ENCODE measurements at places on chromosomes 12 and 14.

DNA sequence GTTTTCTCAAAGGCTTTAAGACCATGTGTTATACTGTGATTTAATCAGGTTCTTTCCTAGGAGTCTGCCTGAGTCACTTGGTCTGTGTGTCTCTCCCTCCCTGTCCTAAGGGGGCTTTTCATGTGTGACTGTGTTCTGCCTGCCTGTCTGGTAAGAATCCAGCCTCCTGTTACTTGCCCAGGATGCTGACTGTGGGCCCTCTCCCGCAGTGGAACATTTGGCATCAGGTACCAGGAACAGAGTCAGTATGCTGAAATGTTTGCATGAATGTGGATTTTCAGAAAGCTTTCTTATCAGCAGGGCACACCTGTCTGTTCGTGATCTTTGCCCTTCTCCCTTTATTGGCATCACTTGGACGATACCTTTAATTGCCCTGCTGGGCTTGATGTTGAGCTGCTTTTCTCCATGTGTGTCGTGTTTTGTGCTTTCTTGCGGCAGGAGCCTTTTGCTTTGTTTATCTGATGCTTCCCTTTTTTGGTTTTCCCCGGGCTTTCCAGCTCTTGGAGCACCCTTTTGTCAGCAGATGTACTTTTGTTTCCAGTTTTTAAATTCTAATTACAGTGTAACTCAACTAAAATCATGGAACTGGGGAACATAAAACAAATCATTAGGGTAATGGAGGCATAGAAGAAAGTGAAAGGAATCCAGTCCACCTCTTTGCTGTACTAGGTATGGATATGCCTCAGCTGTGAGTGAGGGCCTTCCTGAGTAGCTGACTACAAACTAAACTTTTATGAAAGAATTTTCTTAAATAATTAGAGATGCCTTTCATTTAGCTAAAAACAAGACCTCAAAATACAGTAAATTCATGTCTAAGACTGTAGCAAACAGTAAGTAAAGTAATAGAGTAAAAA is 72.5 kb downstream of the TRAF3 start:
- DNase-seq = peak; percentile 62

DNA sequence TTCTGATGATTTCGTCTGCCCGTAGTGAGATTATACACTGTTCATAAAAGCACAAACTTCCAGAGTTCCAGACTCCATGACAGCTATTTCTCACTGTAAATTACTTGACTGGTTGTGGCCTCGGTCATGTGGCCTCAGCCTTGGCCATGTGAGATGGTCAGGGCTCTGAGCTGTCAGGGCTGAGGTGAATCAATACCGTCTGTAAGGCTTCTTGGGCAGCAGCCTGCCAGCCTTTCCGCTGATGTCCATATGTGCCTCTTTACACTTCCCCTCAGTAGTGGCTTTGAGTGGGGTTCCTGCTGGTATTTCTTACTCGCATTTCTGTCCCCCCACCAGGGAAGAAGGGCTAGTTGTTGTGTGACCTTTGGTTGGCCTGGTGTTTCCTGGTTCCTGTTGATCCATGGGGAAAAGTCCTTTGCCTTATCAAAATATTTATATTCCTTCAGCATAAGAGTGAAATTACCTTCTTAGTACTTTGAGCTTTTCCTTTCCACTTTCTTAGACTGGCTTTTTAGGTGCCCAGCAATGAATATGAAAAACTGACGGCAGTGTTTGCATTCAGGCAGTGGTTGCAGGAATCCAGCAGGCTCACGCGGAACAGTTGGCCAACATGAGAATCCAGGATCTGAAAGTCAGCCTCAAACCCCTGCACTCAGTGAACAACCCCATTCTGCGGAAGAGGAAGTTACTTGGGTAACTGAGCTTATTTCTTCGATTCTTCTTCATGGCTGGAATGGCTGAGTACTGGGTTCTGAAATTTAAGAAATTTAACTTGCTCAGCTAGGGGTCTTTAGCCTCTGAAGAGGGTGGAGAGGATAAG is 46.1 kb downstream of the MAPKAPK5 start:
- no peak for DNase-seq

DNA sequence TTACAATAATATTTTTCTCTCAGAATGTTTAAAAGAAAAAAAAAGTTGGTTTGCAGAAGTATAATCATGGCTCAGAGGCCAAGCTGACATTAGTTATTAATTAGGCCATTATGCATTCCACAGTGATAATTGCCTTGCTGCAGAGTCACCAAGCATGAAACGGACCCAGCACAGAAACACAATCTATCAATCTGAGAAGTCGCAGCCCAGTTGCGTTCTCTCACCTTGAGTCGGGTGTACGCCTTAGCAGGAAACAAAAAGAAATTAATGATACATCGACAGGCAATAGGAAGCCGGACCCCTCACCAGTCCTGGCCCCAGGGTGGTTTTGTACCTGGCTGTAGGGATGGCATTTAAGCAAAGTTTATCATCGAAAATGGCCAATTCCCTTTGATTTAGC is 129.7 kb downstream of the PHETA1 start:
- DNase-seq = no peak

- no peak for DNase-seq
Measured at GRCh38 chr14:104132981-104133380, 5.4 kb upstream of the KIF26A start.

GRCh38 chr14:91866061-91866460 is 1.3 kb downstream of the TC2N start:
- DNase-seq = no peak

DNA sequence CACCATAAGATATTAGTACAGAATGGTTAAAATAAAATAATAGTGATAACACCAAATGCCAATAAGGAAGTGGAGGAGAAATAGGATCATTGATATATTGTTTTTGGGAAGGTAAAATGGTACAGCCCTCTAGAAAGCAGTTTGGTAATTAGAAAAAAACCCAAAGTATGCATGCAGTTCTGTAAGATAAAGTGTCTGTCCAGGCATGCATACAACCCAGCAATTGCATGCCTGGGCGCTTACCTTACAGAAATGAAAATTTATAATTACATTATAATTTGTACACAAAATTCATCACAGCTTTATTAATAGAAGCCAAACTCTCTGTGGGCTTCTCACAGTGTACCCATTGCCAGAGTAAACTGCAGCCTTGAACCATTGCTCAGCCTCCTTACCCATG is 124.7 kb downstream of the TTC6 start:
- DNase-seq = no peak

DNA sequence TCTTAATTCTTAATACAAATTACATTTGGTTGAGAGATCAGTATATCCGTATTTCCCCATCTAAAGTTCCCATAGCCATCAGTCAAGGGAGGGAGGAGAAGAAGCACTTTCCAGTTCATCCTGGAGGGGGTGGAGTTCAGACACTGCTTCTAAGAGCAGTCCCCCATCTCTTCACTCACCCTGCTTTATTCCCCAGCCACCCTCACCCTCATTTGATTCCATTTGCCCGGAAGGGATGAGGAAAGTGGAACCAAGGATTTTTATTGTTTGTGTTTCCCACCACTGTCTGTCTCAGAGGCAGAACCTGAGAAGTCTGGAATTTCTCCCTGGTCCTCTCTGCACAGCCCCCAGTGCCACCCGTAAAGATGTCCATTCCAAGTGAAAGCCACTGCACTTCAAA is 134.2 kb upstream of the HIF1A start:
- DNase-seq = no peak

GRCh38 chr12:54356951-54357356 is 7.3 kb downstream of the GPR84 start:
- no peak for DNase-seq

GRCh38 chr12:32312049-32312670 is 87.2 kb upstream of the FGD4 start:
- peak; percentile 51 for DNase-seq

DNA sequence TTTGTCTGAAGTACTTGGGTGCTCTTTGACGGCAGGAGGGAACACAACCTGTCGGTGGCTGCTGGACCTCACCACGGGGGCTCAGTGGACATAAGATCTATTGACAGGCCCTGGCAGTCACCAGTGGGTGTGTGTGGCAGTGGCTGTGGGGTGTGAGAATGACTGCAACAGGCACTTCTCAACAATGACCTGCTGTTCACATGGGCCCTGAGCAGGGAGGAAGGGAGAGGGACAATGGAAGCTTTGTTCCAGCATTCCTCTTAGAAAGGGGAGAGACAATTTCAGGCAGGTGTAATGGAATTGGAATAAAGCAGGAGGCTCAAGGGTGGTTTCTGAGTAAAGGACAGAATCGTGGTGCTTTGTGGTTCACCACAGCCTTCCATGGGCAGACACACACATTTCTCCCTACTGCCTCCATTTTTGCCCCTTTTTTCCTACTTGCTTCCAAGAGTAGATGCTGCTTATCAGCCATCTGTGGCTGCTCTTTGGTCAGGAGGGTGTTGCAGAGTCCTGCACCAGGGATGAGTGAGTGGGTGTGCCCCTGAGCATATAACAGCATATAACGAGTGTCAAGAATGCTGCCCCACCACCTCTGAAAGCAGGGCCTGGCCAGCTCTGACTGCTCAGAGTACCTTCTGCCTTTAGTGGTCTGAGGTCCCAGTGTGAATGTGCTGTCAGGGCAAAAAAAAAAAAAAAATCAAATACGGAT is 267.7 kb downstream of the RASSF9 start:
- DNase-seq = no peak

- DNase-seq = peak; percentile 9
Measured at GRCh38 chr12:67981287-67982162, 7.7 kb upstream of the IFNG-AS1 start.

GRCh38 chr12:58889557-58889956 is 30.7 kb downstream of the LRIG3 start:
- no peak for DNase-seq

GRCh38 chr12:95118138-95118787 is 44.8 kb upstream of the NR2C1 start:
- no peak for DNase-seq

DNA sequence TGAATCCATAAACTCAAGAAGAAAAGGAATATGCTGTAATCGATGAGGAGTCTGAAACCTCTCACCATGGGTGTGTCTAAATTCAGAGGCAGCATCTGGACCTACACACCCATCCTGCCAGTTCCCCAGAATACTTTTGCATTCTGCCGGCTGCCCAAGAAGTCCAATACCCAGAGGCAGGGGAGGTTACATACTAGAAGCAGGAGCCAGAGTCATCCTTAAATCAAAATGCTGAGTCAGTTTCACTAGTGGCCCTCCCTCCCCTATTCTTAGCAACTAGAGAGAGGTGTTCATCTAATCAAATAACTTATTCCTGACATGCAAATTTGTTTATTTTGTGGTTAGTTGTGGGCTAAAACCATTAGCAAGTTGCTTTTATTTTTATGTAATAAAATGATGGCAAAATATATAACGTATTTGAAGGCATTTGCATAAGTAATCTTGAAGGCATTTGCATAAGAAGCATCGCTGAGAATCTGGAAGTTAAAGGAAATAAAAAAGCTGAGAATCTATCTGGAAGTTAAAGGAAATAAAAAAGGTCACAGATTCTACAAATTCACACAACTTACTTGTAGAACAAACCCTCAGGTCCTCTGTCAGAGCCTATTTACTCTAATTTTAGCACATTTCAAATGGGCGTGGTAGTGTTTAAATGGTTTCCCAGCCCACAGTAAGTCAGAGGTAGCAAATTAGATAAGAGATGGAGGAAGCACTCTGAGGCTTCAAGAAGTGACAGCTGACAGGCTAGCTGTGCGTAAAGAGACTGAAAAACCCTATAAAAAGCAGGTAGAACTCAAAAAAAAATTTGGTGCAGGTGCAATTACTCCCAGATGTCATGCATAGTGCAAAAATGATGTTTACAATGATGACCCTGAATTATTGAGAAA is 7.8 kb downstream of the BHLHE41 start:
- DNase-seq = no peak

DNA sequence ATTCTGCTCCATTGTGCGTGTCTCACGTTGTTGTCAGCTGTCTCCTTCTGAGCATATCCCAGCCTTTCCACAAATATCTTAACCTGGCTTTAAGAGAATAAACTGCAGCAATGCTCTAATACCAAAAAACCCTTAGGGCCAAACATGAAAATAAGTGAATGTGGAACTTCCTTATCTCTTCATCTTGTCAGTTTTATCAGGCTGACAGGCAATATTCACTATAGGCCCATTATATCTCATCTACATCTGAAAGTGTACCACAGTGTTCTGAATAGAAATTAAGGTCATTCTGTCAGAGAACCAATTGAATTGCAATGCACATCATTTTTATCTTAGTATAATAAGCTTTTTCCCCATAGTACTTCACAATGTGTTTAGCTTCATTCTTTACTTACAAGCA is 933.1 kb upstream of the FBXO33 start:
- DNase-seq = no peak

DNA sequence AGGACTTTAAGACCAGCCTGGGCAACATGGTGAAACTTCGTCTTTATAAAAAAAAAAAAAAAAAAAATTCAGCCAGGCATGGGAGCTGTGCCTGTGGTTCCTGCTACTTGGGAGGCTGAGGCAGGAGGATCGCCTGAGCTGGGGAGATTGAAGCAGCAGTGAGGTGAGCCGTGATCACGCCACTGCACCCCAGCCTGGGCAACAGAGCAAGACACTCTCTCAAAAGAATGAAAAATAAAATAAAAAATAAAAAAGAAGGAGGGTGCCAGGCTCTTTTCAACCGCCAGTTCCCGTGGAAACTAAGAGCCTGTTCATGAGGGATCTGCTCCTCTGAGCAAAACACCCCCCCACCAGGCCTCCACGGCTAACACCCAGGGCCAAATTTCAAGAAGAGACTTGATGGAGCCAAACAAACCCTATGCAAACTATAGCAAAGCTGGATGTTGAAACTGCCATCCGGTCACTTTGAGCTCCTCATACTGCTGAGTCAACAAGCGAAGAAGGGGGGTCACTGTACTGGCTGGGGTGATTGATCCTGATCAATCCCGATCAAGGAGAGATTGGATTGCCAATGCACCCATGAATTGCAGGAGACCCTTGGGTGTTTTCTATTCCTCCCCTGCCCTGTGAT is 23.4 kb downstream of the DLK1 start:
- DNase-seq = no peak

DNA sequence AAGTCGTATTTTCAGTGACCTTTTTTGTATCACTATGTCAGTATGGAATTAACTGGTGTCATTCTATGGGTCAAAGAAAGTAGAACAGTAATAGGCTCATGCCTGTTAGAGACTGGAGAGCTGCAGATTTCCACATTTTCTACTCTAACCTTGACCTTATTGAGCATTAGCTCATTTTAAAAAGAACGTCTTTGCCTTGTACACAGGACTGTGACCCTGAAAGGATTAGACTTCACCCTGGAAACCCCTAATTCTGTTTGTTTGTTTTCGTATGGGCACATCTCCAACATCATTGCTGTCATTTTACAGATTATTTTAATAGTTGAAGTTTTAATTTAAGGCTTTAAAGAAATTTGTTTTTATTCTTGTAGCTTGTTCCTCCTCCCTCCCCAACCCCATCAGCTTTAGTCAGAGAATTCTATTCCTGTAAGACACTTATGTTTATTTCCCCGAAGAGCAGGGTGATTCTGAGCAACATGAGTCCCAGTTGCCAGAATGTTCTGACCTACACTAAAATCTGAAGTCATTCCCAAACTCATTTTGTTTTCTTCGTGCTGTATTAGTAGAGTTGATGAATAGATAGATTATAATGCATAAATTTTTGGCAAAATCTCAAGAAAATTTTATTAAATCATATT is 451.3 kb downstream of the FOXG1 start:
- DNase-seq = no peak

DNA sequence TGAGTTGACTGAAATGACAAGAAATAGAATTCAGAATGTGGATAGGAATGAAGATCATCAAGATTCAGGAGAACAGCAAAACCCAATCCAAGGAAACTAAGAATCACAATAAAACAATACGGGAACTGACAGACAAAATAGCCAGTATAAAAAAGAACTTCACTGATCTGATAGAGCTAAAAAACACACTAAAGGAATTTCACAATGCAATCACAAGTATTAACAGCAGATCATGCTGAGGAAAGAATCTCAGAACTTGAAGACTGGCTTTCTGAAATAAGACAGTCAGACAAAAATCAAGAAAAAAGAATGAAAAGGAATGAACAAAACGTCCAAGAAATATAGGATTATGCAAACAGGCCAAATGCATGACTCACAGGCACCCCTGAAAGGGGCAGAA is 15.3 kb upstream of the OR5AU1 start:
- no peak for DNase-seq

All from NCI-H2081 (cell line).